SJSA1 (cell line): ENCODE measurements at places on chromosomes 4 and X. TPM values are rescaled to one million over a fixed set of nuclear protein-coding genes. Genes with fewer than 3 reads are reported as not detected.

Gene PNMA5
- total RNA-seq, result 0.08 TPM in 1 of 2 replicates, not detected in the other

Gene KIF4A
- total RNA-seq, result 56.3 and 66.2 TPM in 2 replicates

- DNase-seq, result peak; percentile 55
- peak overlapping the region; percentile 42 for H3K27ac ChIP-seq
- H3K27me3 ChIP-seq, result no peaks in the 10 kb centered on the region
- H3K36me3 ChIP-seq, result peaks cover 15% of the 10 kb centered on the region
Observed at GRCh38 chrX:10467793-10468192, 152.6 kb downstream of the MID1 start.

GRCh38 chr4:24807611-24808010 is 12.2 kb downstream of the SOD3 start:
- DNase-seq, result no peak
- H3K4me3 ChIP-seq, result no peak overlapping the region
- H3K27ac ChIP-seq, result no peak overlapping the region
- H3K4me1 ChIP-seq, result peaks cover 10% of the 10 kb centered on the region; the same call in 1 of the 2 replicates
- H3K27me3 ChIP-seq, result no peaks in the 10 kb centered on the region

- no peaks in the 10 kb centered on the region for H3K36me3 ChIP-seq
- no peak overlapping the region for H3K4me3 ChIP-seq
Observed at GRCh38 chrX:15524417-15524816, 23.8 kb downstream of the BMX start.
